Activated CD8-positive, alpha-beta T cell treated with anti-CD3 and anti-CD28 coated beads for 36 hours (primary cell): ENCODE measurements at places on chromosomes 3 and 15. TPM values are rescaled to one million over a fixed set of nuclear protein-coding genes. Genes with fewer than 3 reads are reported as not detected.

GRCh38 chr3:111610612-111611054 is 15.5 kb upstream of the ZBED2 start:
- DNase-seq, result peak; percentile 61

DNA sequence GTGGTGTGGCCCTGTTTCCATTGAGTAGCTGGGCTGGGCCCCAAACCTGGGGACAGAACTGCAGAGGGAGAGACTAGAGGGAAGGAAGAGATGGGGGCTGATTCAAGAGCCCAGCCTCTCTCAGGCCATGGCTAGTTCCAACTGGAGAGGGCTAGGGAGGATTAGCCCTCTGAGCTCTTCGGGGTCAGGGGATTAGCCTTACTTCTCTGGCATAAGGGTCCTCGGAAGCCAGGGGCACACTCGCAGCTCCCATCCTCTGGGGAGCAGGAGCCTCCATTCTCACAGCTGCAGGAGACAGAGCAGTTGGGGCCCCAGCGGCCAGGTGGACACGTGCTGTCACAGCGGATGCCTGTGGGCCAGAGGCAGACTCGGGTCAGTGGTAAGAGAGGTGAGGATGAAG is 53.3 kb downstream of the RAB11A start:
- no peak for DNase-seq

DNA sequence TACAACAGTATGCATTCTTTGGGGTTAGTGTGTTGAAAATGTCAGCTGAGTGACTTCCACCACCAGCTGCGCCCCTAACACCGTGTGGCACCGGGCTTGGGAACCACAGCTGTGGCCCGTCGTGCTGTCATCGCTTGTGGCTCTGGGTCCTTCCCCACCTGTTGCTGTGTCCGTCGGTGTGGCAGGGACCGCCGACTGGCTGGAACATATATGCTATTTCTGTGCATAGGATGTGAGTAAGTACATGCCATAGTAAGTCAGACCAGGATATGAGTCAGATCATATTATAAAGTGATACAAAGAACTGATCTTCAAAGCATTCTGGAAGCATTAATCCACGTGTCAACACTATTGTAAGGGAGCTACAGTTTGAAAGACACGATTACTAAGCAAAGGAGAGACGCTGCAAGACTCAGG is 31.9 kb downstream of the EHD4 start:
- DNase-seq, result peak; percentile 80

GRCh38 chr3:65398953-65399352 is 639.8 kb downstream of the MAGI1 start:
- DNase-seq, result no peak

GRCh38 chr3:178084938-178085816 is 451.1 kb upstream of the KCNMB2 start:
- peak; percentile 60 for DNase-seq

Gene TTLL13
- 1.1 TPM for total RNA-seq

Gene STRIT1
- total RNA-seq, result not detected
